Natural killer cell (primary cell): ENCODE measurements at places on chromosomes 12 and 14.

- no peak overlapping the region for H3K4me3 ChIP-seq
- DNase-seq, result no peak
- no peak overlapping the region for H3K27ac ChIP-seq
- no peaks in the 10 kb centered on the region for H3K4me1 ChIP-seq
- no peaks in the 10 kb centered on the region for H3K36me3 ChIP-seq
- H3K27me3 ChIP-seq, result no peaks in the 10 kb centered on the region
Observed at GRCh38 chr14:95645389-95645996, 40.7 kb upstream of the TCL1B start.

GRCh38 chr14:51182131-51182565 is 57.9 kb upstream of the TMX1 start:
- no peaks in the 10 kb centered on the region for H3K36me3 ChIP-seq
- H3K4me3 ChIP-seq, result no peak overlapping the region
- no peak overlapping the region for H3K27ac ChIP-seq
- H3K4me1 ChIP-seq, result no peaks in the 10 kb centered on the region

- H3K4me1 ChIP-seq, result peaks cover 4% of the 10 kb centered on the region
- DNase-seq, result no peak
- H3K27me3 ChIP-seq, result peaks cover 5% of the 10 kb centered on the region
Observed at GRCh38 chr12:10747730-10748129, 24.6 kb upstream of the YBX3 start.

GRCh38 chr12:49920241-49920914 is 16.7 kb upstream of the FAIM2 start:
- no peaks in the 10 kb centered on the region for H3K4me1 ChIP-seq
- no peak overlapping the region for H3K4me3 ChIP-seq
- no peaks in the 10 kb centered on the region for H3K36me3 ChIP-seq
- no peak for DNase-seq

DNA sequence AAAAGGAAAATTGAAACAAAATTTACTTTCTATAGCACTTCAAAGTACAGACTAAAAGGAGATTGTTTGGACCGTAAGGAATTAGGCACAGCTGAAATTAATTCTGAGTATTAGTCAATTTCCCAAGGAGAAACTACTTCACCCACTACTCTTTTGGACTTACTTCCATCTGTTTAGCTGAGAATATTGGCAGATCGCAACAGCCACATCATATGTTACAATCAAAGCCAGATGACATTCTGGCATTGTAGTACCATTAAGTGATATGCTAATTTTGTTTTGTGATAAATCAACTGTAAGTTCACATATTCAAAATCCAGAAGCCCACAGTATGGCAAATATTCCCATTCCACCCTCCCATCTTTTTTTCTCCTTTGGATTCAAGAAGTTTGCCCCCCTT is 47.1 kb upstream of the ANKS1B start:
- H3K36me3 ChIP-seq, result peaks cover 2% of the 10 kb centered on the region
- no peaks in the 10 kb centered on the region for H3K27me3 ChIP-seq
- DNase-seq, result no peak
- no peaks in the 10 kb centered on the region for H3K4me1 ChIP-seq

GRCh38 chr12:64992116-64992515 is 129.0 kb downstream of the WIF1 start:
- H3K27me3 ChIP-seq, result no peaks in the 10 kb centered on the region
- no peak overlapping the region for H3K4me3 ChIP-seq
- H3K4me1 ChIP-seq, result no peaks in the 10 kb centered on the region
- no peak for DNase-seq

- H3K27ac ChIP-seq, result no peak within 1 kb of the TSS
- H3K36me3 ChIP-seq, result no peaks in the 10 kb centered on the region
- H3K4me3 ChIP-seq, result no peak within 1 kb of the TSS
- H3K4me1 ChIP-seq, result peaks cover 45% of the 10 kb centered on the region
- H3K27me3 ChIP-seq, result no peaks in the 10 kb centered on the region
- DNase-seq, result no peak
Observed at GRCh38 chr12:121669521-121669900, at the start of gene MORN3. Gene MORN3, minus strand, starts transcription at chr12:121669654. Its CDS starts 171 bp downstream, at chr12:121669483.

DNA sequence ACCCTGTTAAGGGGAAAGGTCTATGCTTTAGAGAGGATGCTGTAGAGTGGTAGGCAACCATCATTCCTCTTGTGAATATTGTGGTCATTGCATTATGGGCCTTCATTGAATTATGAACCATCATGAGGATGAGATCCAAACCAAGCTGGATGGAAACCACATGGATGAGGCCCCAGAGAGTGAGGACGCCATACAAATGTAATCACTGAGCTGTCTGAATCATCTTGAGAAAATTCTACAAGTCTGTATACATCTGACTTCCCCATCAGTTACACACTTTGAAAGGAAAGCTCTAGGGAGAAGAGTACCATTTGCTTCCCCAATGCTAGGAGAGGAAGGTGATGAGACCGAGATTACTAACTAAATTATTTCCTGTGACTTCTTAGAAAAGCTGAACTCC is 172.9 kb downstream of the CACNA1C start:
- no peak for DNase-seq
- H3K4me1 ChIP-seq, result peaks cover 3% of the 10 kb centered on the region
- no peaks in the 10 kb centered on the region for H3K36me3 ChIP-seq
- H3K27me3 ChIP-seq, result no peaks in the 10 kb centered on the region
- H3K27ac ChIP-seq, result no peak overlapping the region

DNA sequence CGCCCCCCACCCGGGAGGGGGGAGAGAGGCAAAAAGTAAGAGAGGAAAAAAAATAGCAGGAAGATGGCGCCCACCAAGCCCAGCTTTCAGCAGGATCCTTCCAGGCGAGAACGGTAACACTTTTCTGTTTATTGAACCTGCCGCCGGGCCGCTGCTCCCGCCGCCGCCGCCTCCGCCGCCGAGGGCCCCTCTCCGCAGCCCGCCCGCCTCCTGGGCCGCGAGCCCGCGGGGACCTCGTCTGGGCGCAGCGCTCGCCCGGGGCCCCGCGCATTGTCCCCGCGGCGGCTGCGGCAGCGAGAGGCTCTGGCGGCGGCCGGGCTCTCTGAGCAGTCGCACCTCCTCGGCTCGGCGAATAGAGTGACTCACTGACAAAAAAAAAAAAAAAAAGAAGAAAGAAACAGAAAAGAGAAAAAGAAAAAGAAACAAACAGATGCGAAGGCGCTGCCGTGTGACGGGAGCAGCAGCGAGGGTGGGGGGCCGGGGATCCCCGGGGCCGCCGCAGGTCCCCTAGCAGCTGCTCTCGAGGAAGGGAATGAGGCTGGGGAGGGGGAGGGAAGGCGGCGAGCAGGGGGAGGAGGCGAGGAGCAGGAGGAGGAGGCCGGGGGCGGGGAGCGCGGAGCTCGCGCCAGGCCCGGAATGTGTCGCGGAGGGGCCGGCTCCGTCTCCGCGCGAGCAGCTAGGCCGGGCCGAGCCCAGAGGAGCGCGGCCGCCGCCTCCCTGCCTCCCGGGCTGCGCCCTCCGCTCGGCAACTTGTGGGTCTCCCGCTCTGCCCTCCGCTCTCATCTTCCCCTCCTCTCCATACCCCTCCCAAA is 781 bp downstream of the NPAS3 start:
- peaks cover 35% of the 10 kb centered on the region for H3K27me3 ChIP-seq
- H3K4me1 ChIP-seq, result peaks cover 6% of the 10 kb centered on the region
- no peak overlapping the region for H3K4me3 ChIP-seq
- DNase-seq, result no peak
- no peak overlapping the region for H3K27ac ChIP-seq

DNA sequence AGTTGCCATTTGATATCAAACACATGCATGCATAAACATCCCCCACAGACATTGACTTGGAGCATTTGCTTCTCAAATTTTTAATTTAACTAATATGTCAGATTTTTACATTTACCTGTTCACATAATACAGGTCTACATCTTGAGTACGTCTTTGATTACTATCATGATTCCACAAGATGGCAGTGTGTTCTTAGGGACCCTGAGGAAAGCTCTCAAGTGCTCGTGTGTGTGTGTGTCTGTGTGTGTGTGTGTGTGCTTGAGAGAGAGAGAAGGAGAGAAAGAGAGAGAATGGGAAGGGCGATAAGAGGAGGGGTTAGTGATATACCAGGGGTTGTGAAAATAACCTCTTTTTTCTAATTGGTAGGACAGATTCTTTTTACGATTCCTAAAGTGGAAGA is 167.1 kb upstream of the OR4E1 start:
- H3K27me3 ChIP-seq, result no peaks in the 10 kb centered on the region
- DNase-seq, result peak; percentile 62
- no peak overlapping the region for H3K27ac ChIP-seq
- no peak overlapping the region for H3K4me3 ChIP-seq
- no peaks in the 10 kb centered on the region for H3K36me3 ChIP-seq
- no peaks in the 10 kb centered on the region for H3K4me1 ChIP-seq

GRCh38 chr14:21440859-21441258 is 15.1 kb downstream of the CHD8 start:
- no peak overlapping the region for H3K4me3 ChIP-seq
- no peaks in the 10 kb centered on the region for H3K27me3 ChIP-seq
- DNase-seq, result no peak
- H3K4me1 ChIP-seq, result peaks cover 9% of the 10 kb centered on the region
- H3K27ac ChIP-seq, result no peak overlapping the region

DNA sequence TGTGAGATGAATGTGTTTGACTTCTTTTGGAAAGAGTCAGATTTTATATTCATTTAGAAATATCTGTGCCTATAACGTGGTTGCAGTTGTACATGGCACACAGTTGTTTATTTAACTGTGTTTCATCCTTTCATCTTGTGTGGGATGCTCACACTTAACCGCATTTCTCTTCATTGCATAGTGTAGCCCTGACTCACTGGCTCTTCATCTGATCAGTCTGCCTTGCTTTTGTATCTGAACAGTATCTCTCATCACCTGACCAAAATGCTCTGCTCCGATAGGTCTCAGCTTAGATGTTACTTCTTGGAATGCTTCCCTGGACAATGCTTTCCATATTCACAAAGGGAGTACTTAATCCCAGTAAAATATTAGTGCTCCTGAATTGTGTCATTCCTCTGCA is 83.4 kb downstream of the PDE3A start:
- DNase-seq, result no peak
- H3K36me3 ChIP-seq, result no peaks in the 10 kb centered on the region

DNA sequence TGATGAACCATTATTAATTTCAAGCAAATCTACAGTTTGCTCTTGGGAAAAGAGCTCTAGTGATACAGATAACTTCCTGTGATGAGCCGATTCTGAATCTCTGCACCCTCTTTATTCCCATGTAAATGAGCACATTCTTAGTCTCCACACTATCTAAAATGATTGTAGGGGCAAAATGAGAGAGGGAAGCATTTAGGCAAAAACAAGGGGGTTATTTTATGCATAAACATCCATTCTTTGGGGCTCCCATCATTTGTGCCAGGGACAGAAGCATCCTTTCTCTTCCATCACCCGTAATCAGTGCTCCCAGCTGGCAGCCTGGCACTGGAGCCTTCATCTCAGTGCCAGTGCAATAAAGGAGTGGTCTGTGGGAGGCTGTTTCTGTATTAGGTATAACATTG is 1.7 kb upstream of the GPD1 start:
- DNase-seq, result no peak
- no peaks in the 10 kb centered on the region for H3K4me1 ChIP-seq
- no peak overlapping the region for H3K27ac ChIP-seq
- no peak overlapping the region for H3K4me3 ChIP-seq
- H3K36me3 ChIP-seq, result peaks cover 35% of the 10 kb centered on the region

GRCh38 chr14:90561920-90562319 is 165.1 kb downstream of the CALM1 start:
- H3K27ac ChIP-seq, result no peak overlapping the region
- no peak overlapping the region for H3K4me3 ChIP-seq
- H3K4me1 ChIP-seq, result no peaks in the 10 kb centered on the region
- no peak for DNase-seq

DNA sequence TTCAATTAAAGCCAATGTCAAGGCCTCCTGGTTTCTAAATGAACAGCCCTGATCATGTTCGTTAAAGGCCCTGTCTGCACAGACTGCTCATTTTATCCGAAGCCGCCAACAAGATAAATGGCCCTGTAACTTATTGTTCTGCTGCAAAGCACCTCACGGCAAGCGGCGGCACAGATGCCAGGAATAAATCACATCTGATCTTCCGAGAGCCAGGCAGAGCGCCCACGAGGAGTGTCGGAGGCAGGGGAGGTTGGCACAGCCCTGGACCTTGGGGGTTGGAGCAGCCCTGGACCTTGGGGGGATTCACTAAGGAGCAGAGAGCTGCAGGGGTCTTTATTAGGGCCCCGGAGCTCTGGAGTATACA is 110.5 kb downstream of the SCARB1 start:
- peaks cover 39% of the 10 kb centered on the region for H3K4me1 ChIP-seq
- peaks cover 15% of the 10 kb centered on the region for H3K27me3 ChIP-seq
- DNase-seq, result no peak
- H3K4me3 ChIP-seq, result no peak overlapping the region
- no peaks in the 10 kb centered on the region for H3K36me3 ChIP-seq

GRCh38 chr12:32983968-32984367 is 87.4 kb upstream of the PKP2 start:
- H3K36me3 ChIP-seq, result no peaks in the 10 kb centered on the region
- H3K27ac ChIP-seq, result no peak overlapping the region
- no peaks in the 10 kb centered on the region for H3K27me3 ChIP-seq
- no peak for DNase-seq

DNA sequence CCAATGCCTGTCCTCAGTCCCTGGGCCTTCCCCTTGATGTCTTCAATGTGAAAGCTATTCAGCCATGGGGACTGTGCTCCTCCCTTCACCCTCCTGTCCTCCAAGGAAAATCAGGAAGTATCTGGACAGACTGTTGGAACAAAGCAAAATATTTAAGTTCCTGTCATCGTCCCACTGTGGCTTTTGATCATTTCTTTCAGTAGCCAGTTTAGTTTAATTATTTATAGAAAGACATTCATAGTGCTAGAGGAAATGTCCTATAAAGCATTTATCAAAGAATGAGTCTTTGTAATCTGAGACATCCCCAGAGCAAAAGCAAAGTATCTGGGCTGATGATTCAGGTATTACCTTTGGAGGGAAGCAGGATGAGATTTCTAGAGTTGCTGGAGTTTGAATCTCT is 254.1 kb downstream of the NRXN3 start:
- no peaks in the 10 kb centered on the region for H3K27me3 ChIP-seq
- no peak overlapping the region for H3K27ac ChIP-seq
- no peaks in the 10 kb centered on the region for H3K36me3 ChIP-seq
- H3K4me3 ChIP-seq, result no peak overlapping the region
- H3K4me1 ChIP-seq, result no peaks in the 10 kb centered on the region
- no peak for DNase-seq

GRCh38 chr12:102848832-102849231 is 68.2 kb downstream of the PAH start:
- DNase-seq, result no peak
- H3K27ac ChIP-seq, result no peak overlapping the region
- H3K4me3 ChIP-seq, result no peak overlapping the region
- H3K27me3 ChIP-seq, result no peaks in the 10 kb centered on the region

GRCh38 chr14:24122416-24122815 is 7.7 kb upstream of the NRL start:
- H3K27ac ChIP-seq, result no peak overlapping the region
- no peaks in the 10 kb centered on the region for H3K27me3 ChIP-seq
- DNase-seq, result no peak
- H3K4me3 ChIP-seq, result no peak overlapping the region

- no peak overlapping the region for H3K27ac ChIP-seq
- H3K4me1 ChIP-seq, result no peaks in the 10 kb centered on the region
- no peaks in the 10 kb centered on the region for H3K36me3 ChIP-seq
- H3K27me3 ChIP-seq, result no peaks in the 10 kb centered on the region
Observed at GRCh38 chr12:22173177-22173576, 127.2 kb downstream of the CMAS start.

GRCh38 chr12:57389033-57389432 is 41.8 kb downstream of the R3HDM2 start:
- no peaks in the 10 kb centered on the region for H3K4me1 ChIP-seq
- no peaks in the 10 kb centered on the region for H3K27me3 ChIP-seq
- H3K36me3 ChIP-seq, result peaks cover 5% of the 10 kb centered on the region
- no peak overlapping the region for H3K27ac ChIP-seq
- no peak for DNase-seq
